ENCODE measurements at places on chromosomes 2 and 18.

DNA sequence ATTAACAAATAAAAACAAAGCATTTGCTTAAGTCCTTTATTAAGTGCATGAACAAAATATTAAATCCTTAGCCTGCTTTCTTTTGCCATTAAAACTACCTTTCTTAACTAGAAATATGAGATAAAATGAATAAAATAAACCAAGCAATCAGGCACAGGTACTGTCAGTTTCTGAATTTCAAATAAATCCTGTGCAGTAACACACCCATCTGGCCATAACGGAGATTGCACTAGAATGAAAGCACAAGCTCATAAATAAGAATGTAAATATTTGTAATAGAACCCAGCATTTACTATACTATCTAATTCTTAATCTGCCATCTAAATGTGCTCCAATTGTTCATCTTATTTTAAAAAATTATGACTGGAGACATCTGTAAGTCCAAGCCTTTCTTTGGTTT, 31.9 kb downstream of the PRKRA start:
- DNase-seq, result no peak

- no peak for DNase-seq
These were observed 135.0 kb downstream of the SP3 start for GRCh38 chr2:173830170-173830569.

- no peak for DNase-seq
These were observed 93.0 kb downstream of the ZBTB7C start for GRCh38 chr18:48316177-48316576.

GRCh38 chr2:72710418-72711152, 115.2 kb downstream of the EXOC6B start:
- DNase-seq, result no peak

DNA sequence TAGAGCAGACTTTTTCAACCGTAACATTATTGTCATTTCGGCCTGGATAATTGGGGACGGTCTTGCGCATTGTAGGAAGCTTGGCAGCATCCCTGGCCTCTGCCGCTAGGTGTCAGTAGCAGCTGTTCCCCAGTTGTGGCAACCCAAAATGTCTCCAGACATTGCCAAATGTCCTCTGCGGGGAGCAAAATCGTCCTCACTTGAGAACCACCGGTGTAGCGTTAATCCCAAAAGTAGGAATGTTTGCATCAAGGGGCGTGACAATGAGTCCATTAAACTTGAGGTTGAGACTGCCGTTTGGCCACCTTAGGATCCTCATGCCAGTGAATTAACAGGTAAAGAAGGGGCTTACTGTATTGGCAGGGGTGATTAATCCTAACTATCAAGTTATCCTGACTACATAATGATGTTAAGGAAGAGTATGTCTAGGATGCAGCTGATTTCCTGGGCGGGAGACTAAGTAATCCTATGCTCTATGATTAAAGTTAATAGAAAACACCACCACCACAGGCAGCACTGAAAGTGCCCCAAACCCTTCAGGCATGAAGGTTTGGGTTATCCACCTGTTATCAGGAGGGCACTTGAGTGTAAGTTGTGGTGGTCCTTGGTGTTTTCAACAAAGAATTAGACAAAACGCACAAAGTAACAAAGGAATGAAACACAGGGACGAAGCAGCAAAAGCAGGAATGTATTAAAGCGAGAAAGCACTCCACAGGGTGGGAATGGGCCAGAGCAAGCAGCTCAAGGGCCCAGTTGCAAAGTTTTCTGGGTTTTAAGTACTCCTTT, 4.9 kb upstream of the ZC3H8 start:
- peak; percentile 86 for DNase-seq

DNA sequence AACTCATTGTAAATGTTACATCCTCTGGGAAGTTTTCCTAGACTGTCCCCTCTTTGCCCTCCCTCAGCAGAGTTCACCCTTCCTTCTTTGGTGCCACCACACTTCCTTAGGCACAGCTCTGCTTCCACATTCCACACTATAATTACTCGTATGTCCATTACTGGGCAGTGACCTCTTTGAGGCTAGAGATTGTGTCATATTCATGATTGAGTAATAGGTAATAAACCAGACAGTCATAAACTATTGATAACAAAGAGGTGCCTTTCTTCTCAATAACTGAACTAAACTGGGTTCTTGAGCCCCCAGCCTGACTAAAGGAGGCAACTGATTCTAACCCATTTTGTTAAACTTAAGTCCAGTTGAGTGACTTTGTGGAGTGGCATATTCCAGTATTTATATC, 28.3 kb downstream of the MYO3B start:
- DNase-seq, result no peak

GRCh38 chr18:59352250-59352855, 6.7 kb downstream of the LMAN1 start:
- no peak for DNase-seq

GRCh38 chr2:218819093-218819492, 12.5 kb downstream of the PRKAG3 start:
- no peak for DNase-seq

- DNase-seq, result no peak
These were observed 115.4 kb downstream of the PXDN start for GRCh38 chr2:1628893-1629292.

GRCh38 chr2:101089419-101089818, 61.8 kb downstream of the TBC1D8 start:
- no peak for DNase-seq

GRCh38 chr2:196655761-196656160, 16.2 kb downstream of the CCDC150 start:
- DNase-seq, result peak; percentile 67

DNA sequence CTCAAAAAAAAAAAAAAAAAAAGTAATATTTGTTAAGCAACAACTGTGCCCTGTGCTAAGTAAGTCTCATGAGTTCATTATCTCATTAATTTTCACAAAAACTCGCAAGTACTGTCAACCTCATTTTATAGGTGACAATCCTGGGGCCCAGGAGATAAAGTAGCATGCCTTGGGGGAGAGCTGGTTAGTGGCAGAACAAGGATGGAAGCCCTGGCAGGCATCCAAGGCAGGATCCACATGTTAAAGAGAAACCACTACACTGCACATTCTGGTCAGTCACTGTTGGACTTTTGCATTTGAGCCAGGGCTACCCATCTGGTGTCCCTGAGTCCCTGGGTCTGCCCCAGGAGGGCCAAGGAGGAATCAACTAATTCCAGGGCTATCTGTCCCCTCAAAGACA, 54.6 kb downstream of the ZFP36L2 start:
- DNase-seq, result no peak

DNA sequence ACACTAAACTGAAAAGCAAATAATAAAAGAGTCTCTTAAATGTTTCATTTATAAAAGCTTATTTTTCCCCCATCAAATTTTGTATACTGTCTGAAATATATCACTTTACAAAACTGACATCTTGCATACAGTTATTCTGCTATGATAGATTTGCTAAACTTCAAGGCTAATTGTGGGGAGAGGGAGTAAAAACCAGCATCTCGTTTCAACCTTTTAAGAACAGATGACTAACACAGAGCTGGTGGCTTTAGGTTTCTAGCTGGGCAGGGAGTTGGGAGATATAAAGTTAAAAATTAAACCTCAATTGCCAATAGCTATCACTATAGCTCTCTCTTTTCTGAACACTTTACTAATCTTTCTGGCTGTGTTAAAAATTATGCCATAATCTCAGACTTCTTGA, 23.5 kb downstream of the C1D start:
- no peak for DNase-seq

DNA sequence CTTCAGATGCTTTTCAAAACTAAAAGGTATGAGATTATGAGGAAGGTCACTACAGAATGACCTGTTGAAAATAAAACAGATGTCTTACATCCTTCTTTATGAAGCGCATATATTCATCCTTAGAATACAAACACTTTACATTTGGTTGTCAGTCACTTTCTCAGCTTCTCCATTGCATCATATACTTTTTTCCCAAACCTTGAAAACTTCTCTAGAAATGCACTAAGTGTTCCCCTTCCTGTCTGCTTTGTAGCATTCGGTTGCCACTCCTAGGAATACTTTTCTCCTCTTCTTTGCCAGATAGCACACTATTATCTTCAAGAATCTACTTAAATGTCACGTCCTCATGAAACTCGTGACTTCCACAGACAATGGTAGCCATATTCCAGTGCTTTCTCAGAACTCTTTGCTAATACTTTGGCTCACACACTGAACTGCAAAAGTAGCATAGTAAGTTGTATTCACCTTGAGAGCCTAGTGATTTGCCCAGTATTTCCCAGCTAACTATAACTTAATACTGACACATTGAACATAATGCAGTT, 27.6 kb downstream of the DSC1 start:
- DNase-seq, result no peak

- DNase-seq, result no peak
These were observed 241.6 kb downstream of the NEDD4L start for GRCh38 chr18:58285449-58286130.

GRCh38 chr2:11598228-11598731, 64.4 kb downstream of the GREB1 start:
- DNase-seq, result no peak

DNA sequence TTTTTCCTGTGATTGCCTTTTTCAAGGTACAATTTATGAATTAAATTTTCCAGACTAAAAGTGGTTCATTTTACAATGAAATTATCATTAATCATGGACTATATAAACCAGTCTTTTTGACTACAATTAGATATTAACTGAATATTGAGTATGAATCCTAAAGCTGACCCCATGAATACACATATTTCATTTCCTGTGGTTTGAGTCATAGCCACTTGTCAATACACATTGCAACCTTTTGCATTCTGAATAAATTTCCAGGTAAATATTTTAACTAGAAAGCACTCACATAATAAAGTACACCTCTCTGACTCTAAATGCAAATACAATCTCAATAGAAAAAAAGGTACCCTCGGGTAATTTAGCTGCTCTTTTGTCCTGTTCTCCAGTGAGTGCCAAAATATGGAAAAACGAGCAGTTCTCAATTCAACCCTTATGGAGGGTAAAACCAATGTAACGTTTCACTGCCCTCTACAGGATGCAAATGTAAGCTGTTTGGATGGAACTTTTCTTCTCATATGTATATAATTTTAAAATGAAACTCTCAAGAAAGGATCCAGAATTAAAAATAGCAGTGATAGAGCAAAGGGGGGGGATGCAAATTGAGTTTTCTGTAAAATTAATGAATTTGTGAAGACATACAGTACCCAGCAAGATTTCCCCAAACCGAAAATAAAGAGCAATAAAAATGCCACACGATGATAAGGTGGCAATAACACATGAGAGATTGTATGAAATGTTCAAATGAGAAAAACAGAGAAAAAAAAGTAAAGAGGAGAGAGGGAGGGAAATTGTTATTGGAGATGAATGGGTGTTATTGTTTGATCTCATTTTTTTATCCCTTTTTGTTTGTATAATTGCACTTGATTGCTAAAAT, 1795.7 kb upstream of the PIK3C3 start:
- peak; percentile 55 for DNase-seq

DNA sequence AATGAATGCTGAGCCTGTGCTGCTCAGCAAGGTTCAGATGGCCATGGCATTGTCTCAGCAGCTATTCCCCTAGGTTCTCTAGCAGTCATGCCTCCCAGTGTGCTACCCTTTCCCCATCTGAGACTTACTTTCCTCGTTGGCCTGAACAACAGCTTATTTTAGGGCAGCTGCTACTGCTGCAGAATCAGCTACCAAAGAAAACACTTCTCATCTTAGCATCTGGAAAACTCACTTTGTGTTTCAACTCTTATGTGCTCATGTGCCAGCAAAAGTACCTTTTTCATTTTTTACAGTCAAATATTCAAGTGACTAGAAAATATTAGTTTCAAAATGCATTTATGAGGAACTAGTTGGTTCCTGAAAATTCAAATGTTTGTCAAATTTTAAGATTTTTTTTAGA, 60.4 kb upstream of the ZNF397 start:
- no peak for DNase-seq

DNA sequence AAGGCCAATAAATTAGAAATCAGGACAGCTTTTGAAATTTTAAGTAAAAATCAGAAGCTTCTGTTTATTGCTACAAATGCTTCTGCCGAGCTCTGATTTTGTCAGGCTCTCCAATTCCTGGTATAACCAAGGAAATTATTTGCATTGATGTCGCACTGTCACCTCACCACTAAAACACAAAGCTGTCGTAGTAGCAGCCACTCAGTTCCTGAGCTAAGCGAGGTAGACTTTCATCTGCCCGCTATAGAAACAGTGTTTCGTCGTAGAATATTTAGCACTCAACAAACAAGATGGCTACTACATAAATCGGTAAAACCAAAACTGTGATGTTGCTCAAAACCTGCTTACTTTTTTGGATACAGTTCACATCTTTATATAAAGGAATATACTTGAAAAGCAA, 141.3 kb upstream of the FOSL2 start:
- DNase-seq, result no peak

- DNase-seq, result no peak
These were observed 3.8 kb downstream of the KCNJ13 start for GRCh38 chr2:232772531-232772930.

DNA sequence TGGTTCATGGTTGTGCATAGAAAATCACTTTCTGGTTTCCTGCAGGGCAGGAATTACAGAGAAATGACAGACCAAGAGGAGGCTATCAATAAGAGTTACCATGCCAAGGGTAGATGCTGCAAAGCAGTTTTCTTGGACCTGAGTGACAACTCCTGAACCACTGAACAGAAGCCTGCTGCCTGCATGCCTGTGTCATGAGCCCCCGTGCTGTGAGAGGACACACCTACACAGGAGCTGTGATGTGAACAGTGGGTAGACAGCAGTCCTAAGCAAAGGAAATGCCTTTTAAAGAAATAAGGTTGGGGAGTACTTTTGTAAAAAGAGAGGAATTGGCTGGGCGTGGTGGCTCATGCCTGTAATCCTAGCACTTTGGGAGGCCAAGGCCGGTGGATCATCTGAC, 54.2 kb upstream of the CREB1 start:
- DNase-seq, result no peak

GRCh38 chr2:222479859-222480258, 55.5 kb downstream of the SGPP2 start:
- DNase-seq, result no peak

DNA sequence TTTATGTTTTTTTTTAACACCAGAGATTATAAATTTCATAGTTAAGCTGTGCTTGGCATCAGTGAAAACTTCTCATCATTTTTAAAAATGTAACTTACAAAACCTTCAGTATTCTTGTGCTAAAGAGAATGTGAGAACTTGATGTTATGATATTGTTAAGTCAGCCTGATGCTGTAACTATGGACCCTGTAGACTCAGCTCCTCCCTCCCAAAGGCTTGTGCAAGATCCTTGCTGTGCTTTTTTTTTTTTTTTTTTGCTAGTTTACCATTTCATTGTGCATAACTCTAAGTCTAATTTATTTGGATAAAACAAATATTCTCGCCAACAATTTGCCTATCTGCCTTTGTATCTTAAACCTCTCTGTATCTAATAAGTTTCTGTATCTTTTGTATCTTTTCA, 12.9 kb upstream of the TFPI start:
- no peak for DNase-seq

GRCh38 chr2:166766220-166766619, 122.1 kb upstream of the XIRP2 start:
- DNase-seq, result no peak

Data from neural progenitor cell (in vitro differentiated cells).